NCI-H774 (cell line): ENCODE measurements at places on chromosomes 1 and 21.
A peak's percentile ranks its signal among the peaks of the same experiment; 100 is the strongest.

DNA sequence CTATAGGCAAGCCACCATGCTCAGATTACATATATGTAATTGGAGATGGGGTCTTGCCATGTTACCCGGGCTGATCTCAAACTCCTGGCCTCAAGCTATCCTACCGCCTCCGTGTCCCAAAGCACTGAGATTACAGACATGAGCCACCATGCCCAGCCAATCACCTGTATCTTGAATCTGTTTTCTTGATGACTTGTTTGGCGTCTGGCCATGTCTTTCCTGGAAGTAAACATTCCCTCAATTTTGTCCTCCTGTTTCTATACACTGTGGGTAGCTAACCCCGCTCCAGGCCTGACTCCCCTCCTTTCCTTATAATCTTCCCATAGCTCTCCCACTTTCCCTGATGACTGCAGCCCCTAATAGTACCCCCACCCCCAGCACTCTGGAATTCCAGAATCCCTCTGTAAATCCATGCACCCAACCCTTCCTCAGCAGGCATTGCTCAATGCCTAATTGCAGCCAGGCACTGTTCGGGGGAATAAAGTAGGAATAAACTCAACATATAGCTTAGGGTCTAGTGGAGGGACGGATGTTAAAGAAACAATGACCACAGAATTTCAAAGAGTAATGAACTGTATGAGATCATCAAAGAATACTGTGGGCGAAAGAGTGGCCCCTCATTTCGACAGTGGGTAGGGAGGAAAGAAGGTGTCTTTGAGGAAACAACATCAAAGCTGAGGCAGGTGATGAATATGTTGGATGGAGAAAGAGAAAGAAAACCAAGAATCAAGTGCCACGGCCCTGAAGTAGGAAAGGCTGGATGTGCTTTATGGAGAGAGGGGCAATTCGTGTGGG is 161.5 kb downstream of the ADSS2 start:
- DNase-seq, result no peak

DNA sequence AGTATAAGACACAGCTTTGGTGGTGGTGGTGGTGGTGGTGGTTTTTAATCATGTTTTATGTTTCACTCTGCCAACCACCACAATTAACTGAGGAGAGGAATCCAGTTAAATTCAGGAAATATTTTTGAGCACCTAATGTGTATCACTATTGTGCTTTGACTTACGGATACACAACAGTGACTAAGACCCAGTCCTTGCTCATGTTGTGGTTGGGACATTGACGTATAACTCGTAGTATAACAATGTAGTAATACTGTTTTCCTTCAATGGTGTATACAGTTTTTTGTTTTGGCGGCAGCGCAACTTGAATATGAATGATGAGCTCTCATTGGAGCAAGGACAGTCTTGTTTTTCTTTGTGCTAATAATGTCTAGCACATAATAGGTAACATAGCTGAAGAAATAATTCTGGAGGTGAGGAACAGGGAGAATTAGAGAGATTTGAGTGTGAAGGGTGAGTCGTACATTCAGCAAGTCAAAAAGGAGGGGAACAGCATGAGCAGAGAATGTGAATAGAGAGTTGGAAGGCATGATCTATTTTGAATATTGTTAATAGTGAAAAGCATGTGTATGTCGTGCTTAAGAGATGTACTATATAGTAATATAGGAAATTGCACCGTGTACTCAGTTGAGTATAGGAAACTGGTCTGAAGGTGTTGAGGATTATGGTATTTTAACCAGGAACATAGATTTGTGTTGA is 5.5 kb downstream of the CACYBP start:
- DNase-seq, result no peak

DNA sequence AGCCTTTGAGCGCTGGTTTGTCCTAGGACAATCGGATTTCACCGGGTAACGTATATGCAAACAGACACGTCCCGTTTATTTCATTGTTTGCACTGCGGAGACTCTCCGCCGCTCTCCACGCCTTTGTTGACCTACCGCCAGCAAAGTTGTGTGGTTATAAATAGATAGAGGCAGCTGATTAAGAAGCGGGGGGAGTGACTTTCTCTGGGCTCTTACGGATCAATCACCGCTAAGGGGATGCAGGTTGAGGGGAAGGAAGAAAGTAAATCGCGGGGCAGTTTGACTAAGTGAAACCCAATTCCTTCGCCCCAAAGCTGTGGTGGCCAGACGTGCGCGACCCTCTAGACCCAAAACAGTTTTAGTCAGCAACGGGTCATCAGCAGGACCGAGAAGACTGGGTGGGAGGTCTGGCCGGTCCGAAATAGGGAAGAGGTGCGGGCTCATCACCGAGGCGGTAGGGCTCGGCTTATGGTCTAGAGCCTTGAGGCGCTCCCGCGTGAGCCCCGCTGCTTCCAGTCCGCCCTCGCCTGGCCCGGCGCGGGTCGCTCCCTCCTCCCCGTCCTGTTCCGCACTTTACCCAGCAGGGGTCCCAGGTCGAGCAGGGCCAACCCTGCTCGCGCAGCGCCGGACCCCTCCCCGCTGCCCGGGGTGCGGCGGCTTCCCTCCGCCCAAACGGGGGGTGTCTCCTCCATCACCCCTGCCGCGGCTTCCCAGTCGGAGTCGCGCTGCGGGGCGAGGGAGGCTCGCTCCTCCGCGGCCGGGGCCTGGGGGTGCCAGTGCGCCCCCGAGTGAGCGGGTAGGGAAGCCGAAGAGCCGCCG is 120.8 kb upstream of the RRP15 start:
- DNase-seq, result peak; percentile 61

- DNase-seq, result no peak
Measured at GRCh38 chr1:104630567-104631149, 881.0 kb downstream of the AMY1C start.

DNA sequence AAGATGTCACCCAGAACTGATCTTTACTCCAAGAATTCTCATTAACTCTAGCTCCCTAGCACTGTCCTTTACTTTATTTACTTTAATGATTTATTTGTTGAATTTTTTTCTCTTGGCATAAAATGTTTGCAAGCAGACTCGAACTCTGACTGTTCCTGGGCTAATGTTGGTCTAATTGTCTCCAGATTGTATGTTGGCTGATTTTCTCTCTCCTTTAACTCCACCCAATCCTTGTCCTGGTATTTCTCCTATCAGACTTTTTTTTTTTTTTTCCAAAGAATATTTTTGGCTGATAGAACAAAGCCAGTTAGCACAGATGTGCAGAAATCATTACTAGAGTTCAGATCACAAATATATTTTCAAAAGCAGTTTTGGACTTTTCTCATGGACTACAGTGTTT is 82.6 kb downstream of the ATF6 start:
- DNase-seq, result no peak

DNA sequence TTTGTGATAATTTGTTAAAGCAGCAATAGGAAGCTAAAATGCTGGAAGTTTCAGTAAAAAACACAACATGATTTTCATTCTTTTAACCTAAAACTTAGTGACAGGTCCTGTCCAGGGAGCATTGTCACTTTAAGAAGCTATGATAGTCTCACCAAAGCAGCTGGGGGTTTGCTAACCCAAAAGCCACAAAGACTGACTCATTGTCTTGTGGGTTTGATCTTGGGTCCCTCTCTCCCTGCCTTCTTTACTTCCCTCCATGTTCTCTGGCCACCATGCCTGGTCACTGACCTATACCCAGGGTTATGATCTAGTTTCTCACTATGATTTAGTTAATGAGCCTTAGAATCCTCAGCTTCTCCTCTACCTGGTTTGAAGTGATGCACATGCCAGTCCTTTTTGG is 213.5 kb upstream of the PTGFR start:
- DNase-seq, result no peak

GRCh38 chr1:47906009-47906432 is 91.2 kb downstream of the TRABD2B start:
- peak; percentile 51 for DNase-seq

DNA sequence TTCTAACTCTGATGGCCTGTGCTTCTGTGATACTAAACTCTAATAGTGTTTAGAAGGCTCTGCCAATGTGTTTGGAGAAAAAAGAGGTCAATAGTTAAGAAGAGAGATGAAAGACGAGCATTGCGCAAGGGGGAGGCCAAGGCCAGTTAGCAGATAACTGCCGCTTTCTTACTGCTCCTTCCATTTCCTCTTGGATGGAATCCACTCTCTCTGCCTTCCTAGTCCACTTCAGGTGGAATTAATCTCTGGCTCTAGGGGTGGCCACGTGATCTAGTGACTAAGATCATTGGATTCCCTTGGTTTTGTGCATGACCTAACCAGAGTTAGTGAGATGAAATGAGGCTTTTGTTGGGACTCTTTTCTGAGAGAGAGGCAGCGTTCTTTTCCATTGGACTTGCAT is 148.3 kb downstream of the ACTL8 start:
- DNase-seq, result no peak

DNA sequence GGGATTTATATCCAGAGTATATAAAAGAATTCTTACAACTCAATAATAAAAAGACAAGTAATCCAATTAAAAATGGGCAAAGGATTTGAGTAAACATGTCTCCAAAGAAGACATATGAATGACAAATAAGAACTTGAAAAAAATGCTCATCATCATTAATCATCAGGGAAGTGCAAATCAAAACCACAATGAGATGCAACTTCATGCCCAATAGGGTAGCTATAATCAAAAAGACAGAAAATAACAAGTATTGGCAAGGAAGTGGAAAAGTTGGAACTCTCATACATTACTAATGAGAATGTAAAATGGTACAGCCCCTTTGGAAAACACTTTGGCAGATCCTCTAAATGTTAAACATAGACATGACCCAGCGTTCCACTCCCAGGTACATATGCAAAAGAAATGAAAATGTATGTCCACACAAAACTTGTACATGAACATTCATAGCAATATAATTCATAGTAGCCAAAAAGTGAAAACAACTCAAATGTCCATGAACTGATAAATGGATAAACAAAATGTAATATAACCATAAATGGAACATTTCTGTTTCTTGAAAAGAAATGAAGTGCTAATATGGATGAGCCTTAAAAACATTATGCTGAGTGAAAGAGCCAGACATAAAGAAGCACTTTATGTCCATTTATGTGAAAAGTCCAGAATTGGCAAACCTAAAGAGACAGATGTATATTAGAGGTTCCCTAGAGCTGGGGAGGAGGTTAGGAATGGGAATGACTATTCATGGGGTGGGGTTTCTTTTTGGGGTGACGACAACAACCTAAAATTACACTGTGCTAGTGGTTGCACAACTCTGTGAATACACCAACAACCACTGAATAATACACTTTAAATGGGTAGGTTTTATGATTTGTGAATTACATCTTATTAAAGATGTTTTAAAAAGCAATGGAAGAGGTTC is 259.7 kb downstream of the RHOU start:
- no peak for DNase-seq

GRCh38 chr1:83098131-83098530 is 900.8 kb downstream of the TTLL7 start:
- no peak for DNase-seq

GRCh38 chr1:50976111-50976889 is 6.3 kb downstream of the CDKN2C start:
- peak; percentile 46 for DNase-seq

DNA sequence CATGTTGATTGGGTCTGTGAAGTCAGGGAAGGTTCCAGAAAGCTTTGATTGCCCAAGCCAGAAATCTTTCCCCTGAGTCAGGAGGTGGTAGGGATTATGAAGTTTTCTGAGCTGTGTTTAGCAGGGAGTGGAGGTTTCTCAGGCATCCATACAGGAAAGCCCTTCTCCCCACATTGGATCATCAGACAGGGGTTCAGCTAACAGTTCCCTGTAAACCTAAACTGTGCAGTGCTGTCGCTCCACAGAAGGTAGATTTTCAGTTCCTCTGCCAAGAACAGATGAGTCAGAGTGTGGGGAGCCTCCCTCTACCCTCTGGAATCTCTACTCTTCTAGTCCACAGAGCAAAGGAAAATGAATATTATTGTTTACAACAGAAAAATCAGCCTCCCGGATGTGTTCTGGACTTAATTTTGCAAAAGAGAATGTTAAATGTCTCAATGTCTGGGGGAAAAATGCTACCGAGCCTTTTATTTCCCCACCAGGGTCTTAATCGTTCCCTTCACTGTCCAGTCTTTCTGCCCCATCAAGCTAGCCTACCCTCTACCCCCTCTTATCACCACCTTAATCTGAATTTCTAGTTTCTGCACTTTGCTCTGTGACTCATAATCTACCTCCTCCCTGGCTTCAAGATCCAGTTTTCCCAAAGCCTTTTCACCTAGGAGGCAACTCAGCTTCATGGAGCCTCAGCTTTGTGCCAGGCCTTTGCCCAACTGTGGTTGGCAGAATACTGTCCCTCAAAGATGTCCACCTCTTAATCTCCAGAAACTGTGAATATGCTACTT is 355.6 kb downstream of the PRDM2 start:
- DNase-seq, result no peak

GRCh38 chr1:207959141-207959825 is 48.4 kb upstream of the CD34 start:
- no peak for DNase-seq

GRCh38 chr1:89451011-89451410 is 73.6 kb upstream of the LRRC8B start:
- no peak for DNase-seq

DNA sequence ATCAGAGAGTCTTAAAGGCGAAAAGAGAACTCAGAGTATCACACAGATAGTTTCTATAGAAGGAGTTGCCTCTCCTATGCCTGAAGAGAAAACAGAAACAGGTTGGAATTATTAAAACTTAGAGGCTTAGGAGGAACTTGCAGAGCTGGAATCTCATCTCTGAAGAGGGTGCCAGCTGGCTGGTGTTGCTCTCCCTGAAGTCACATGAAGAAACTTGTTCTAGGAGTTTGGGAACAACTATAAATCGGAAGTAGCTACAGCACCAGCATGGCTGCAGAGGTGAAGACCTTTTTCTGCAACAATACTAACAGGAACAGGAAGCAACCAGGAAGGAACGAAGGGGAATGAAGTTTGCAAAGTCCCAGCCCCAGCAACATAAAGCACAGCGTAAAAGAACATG is 35.8 kb downstream of the FMO3 start:
- DNase-seq, result no peak

DNA sequence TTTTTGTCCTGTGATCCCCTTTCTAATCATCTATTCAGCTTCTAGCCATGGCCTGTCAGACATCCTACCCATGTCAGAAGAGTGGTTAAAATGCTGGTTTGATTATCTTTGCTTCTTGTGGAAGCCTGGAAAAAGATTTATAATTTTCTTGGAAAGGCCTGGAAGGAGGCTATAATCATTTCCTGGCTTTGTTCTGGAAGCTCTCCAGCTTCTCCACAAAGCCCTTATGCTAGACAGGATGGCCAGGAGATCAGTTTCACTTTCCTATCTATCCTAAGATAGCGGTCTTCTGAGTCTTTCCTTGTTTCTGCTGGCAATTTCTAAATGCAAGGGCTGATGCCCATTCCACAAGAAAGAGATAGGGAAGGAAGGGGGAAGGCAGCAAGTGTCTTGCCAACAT is 90.9 kb upstream of the SLC44A3 start:
- DNase-seq, result no peak

- DNase-seq, result no peak
Measured at GRCh38 chr1:147924813-147925212, 3.4 kb upstream of the GPR89B start.

GRCh38 chr1:29651684-29652665 is 415.7 kb downstream of the PTPRU start:
- no peak for DNase-seq

- DNase-seq, result no peak
Measured at GRCh38 chr1:79310609-79311008, 304.1 kb upstream of the ADGRL4 start.

- DNase-seq, result no peak
Measured at GRCh38 chr1:30636621-30637020, 86.8 kb downstream of the MATN1 start.
